ENCODE measurements at places on chromosomes 16 and 17. TPM values are rescaled to one million over a fixed set of nuclear protein-coding genes. Genes with fewer than 3 reads are reported as not detected.
A peak's percentile ranks its signal among the peaks of the same experiment; 100 is the strongest.

The TOB1 gene
- total RNA-seq, result 26.2 TPM

GRCh38 chr16:89300311-89300975 is 82.9 kb downstream of the ZNF778 start:
- H3K27ac ChIP-seq, result no peak overlapping the region
- H3K4me3 ChIP-seq, result no peak overlapping the region
- peaks cover 46% of the 10 kb centered on the region for H3K4me1 ChIP-seq
- H3K36me3 ChIP-seq, result peaks cover 16% of the 10 kb centered on the region
- no peak for DNase-seq

DNA sequence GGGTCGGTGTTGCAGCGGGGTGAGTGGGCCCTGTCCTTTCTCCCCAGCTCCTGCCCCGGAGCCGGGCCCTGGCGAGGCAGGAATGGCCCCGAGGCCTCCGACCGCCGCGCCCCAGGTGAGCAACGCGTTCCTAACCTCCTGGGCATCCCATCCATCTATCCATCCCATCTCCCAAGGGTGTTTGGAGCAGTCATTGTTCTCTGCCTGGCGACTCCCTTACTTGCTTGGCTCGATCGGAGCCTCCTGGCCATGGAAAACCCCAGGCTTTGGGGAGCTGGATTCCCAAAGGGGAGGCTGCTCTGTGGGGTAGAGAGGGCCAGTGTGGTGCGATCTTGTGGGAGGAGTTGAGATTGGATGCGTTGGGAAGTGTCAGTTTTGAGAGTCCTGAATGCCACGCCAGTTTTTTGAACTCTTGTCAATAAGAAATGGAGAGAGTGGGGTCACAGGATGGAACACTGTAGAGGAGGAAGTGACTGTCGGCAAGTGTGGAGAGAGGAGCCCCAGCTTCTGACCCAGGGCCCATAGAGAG is 684 bp downstream of the ZFP90 start:
- no peaks in the 10 kb centered on the region for H3K27me3 ChIP-seq
- peak overlapping the region; percentile 92 for H3K4me3 ChIP-seq
- no peak for DNase-seq
- H3K27ac ChIP-seq, result peak overlapping the region; percentile 96
- H3K36me3 ChIP-seq, result peaks cover 52% of the 10 kb centered on the region

GRCh38 chr16:56985288-56985961 is 3.9 kb upstream of the NLRC5 start:
- peaks cover 45% of the 10 kb centered on the region for H3K27me3 ChIP-seq
- H3K36me3 ChIP-seq, result no peaks in the 10 kb centered on the region
- no peak overlapping the region for H3K4me3 ChIP-seq
- DNase-seq, result no peak

The ESRP2 gene
- 0.09 TPM for total RNA-seq

The OSGIN1 gene
- total RNA-seq, result 3.0 TPM

The TMEM106A gene
- 5.8 TPM for total RNA-seq

The HASPIN gene
- 22.9 TPM for total RNA-seq

DNA sequence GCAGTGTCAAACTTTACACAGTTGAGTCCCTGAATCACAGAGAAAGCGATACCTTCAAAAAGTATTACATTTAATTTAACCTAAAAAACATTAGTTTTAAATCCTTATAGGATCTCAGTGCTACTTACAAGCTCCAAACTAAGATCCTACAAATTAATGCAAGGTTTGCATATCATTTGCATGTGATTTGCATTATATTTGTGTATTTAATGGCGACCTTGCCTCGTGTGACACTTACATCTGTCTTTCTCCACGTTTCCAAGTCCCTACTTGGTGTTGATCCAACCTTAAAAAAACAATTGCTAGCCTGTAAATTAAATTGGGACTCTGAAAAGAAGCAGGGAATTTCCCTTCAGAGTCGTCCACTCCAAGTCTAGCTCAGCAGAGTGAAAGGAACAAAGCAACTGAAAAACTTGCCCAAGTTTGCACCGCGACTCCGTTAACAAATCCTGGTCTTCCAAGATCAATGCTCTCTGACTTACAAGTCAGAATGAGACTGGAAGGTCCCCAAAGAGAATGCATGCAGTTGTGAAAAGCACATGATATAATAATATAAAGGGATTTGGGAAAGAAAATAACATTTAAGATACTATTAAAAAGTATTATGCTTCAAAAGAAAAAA is 739 bp upstream of the FAM117A start:
- no peak for DNase-seq
- H3K36me3 ChIP-seq, result no peaks in the 10 kb centered on the region
- no peak overlapping the region for H3K27ac ChIP-seq
- H3K4me3 ChIP-seq, result peak overlapping the region; percentile 91
- peaks cover 32% of the 10 kb centered on the region for H3K27me3 ChIP-seq

- H3K4me3 ChIP-seq, result peak overlapping the region; percentile 96
- H3K27ac ChIP-seq, result peak overlapping the region; percentile 62
- peaks cover 7% of the 10 kb centered on the region for H3K36me3 ChIP-seq
- no peaks in the 10 kb centered on the region for H3K27me3 ChIP-seq
- DNase-seq, result no peak
- H3K4me1 ChIP-seq, result peaks cover 9% of the 10 kb centered on the region
Observed at GRCh38 chr17:81909966-81910839, 996 bp downstream of the PCYT2 start.

- no peaks in the 10 kb centered on the region for H3K36me3 ChIP-seq
- DNase-seq, result no peak
- no peak within 1 kb of the TSS for H3K27ac ChIP-seq
- no peak within 1 kb of the TSS for H3K4me3 ChIP-seq
Observed at GRCh38 chr16:2816751-2817339, at the start of gene PRSS21. TSS of gene PRSS21 (plus strand) at chr16:2817237. CDS start at chr16:2817269, 32 bp downstream.

- H3K36me3 ChIP-seq, result no peaks in the 10 kb centered on the region
- H3K4me1 ChIP-seq, result peaks cover 1% of the 10 kb centered on the region
- DNase-seq, result no peak
- peaks cover 42% of the 10 kb centered on the region for H3K27me3 ChIP-seq
- no peak overlapping the region for H3K4me3 ChIP-seq
Observed at GRCh38 chr16:68731637-68732036, 5.5 kb upstream of the CDH1 start.

GRCh38 chr16:57666353-57667047 is 1.6 kb upstream of the ADGRG3 start:
- no peaks in the 10 kb centered on the region for H3K27me3 ChIP-seq
- H3K4me1 ChIP-seq, result peaks cover 26% of the 10 kb centered on the region
- H3K36me3 ChIP-seq, result no peaks in the 10 kb centered on the region
- DNase-seq, result no peak
- H3K27ac ChIP-seq, result no peak overlapping the region
- no peak overlapping the region for H3K4me3 ChIP-seq

The RCVRN gene
- total RNA-seq, result 0.35 TPM
